ENCODE measurements at places on chromosomes 1 and 21.

DNA sequence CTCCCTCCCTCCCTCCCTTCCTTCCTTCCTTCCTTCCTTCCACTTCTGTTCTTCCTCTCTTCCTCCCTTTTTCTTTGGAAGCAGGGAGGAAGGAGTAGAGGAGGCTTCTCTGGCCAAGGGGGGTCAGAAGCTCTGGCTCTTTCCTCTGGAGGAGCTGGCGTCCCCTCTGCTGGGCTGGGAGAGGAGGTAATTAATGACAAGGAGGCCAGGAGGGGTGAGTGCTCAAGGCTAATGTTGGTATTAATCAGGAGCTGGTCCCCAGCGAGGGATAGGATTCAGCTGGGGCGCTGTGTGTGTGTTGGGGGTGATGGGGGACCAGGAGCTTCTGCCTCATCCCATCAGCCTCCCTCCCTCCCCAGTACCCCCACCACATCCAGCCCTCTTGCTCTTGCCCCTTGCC is 6.2 kb upstream of the PEAR1 start:
- DNase-seq, result no peak

GRCh38 chr21:32757804-32758203 is 13.8 kb downstream of the PAXBP1 start:
- no peak for DNase-seq

DNA sequence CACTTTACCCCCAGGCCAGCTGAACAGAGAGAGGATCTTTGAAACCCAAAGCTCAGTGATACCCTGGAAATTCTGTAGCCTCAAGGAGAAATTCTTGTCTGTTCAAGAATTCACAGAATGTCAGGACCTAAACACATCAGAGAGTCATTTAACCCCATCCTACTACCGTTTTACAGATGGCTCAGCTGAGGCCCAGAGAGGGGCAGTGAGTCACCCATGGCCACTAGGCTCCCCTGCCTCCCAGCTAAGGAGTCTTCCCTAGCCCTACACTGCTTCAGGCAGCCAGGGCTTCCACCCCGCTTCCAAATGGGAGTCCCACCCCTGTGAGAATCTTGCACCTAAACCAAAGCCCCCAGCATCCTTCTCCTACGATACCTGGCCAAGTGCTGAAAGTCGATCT is 28.3 kb downstream of the VWA5B1 start:
- no peak for DNase-seq

DNA sequence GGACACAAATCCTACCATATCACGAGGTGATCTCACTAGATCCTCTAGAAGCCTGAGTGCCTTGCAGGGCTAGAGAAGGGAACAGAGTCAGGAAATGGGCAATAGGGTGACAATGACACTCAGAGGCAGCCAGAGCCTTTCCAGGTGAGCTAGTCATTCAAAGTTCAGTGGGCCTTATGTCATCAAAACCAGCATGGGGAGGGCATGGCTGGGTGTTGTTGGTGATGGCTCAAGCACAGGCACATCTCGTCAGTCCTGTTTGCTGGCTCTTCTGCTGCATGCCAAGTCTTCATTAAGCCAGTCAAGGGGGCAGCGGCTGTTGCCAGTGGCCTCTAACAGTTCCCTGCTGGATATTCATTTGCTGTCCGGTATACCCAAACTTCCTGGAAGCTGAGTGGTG is 99.6 kb upstream of the USP24 start:
- no peak for DNase-seq

DNA sequence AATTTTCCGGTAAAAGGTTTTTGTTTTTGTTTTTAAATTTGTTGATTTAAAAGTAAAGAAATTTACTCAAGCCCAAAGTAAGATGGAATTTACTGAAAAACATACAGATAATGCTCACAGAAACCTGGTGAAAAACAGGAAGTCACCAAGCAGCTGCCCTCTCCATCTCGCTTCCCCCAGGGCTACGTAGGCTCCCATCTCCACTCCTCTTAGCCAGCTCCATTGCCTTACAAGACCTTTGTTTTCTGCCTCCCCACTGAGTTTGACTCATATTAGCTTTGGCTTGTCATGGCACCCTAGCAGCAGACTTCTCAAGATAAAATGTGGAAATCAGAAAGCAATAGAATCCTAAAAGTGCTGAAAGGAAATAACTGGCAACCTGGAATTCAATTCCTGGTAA is 57.9 kb downstream of the PHTF1 start:
- DNase-seq, result no peak

GRCh38 chr1:229843627-229844238 is 217.7 kb downstream of the URB2 start:
- DNase-seq, result no peak

GRCh38 chr1:44077421-44077820 is 41.2 kb upstream of the KLF17 start:
- no peak for DNase-seq

GRCh38 chr1:200415789-200416593 is 6.2 kb upstream of the ZNF281 start:
- no peak for DNase-seq

Data from T follicular helper cell (primary cell).